ENCODE measurements at places on chromosomes 1 and 21.

- no peak for DNase-seq
These were observed 1.4 kb upstream of the DNAJC11 start for GRCh38 chr1:6703016-6703415.

- DNase-seq: no peak
These were observed 125.3 kb upstream of the NGF start for GRCh38 chr1:115463347-115463746.

- DNase-seq: no peak
These were observed 488.4 kb upstream of the ADGRL2 start for GRCh38 chr1:81312272-81312754.

DNA sequence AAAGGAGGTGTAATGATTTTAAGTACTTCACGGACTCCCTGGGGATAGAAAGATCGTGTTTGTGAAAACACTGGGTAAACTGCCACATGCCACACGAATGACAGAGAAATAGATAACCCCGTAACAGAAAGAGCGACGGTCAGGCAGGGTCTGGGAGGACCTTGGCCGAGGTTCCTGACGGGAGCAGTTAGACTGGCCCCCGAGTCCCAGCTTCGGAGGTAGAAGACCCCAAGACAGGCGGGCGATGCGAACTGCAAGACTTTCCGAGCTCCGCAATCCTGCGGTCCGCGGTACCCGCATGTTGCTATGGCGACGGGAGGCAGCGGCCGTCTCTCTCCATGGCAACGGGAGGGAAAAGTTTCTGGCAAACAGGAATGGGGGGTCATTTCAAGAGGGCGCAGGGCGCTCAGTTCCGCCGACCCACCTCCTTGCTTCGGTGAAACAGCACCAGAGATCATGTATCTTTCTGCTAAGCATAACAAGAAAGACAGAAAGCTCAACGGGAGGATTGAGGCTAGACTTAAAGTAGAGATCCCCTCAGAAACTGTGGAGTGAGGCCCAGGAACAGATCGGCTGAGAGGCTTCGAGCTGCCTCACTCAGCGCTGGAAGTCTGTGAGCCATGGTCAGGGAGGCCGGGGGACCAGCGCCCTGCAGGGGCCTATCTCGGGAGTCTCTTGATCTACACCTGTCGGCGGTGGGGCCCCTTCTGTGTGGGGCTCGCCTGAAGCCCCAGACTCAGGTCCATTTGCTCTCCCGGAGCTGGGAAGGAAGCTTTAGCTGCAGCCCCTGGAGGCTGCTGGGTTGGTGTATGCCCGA lies 685 bp upstream of the SYT6 start:
- DNase-seq: no peak

DNA sequence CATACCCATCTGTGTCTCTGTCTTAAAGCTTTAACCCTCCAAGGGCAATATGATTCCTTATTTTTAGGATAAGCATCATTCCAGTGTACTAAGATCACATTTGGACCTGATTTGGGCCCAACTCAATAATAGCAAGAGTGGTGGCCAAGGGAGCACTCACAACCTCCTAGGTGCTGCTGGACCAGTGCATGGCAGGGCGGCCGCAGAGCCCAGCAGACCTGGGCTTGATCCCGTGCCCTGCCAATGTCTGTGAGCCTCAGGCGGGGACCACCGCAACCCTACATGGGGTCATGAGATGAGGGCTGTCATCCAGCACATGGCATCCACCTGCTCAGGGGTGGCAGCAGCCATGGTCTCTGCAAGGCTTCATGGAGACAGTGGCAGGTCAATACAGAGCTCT lies 201.8 kb upstream of the TMEM51 start:
- DNase-seq: no peak

GRCh38 chr1:17112496-17113236 lies 6.6 kb downstream of the PADI2 start:
- DNase-seq: no peak

DNA sequence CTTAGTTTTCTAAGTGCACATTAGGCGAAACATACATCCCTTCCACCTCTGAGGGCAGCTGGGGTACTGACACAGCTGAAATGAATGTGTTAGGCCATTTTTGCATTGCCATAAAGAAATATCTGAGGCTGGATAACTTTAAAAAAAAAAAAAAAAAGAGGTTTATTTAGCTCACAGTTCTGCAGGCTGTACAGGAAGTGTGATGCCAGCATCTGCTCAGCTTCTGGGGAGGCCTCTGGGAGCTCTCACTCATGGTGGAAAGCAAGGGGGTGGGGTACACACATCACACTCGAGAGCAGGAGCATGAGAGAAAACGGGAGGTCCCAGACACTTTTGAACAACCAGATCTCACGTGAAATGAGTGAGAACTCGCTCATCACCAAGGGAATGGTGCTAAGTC lies 158.1 kb downstream of the PSMG1 start:
- no peak for DNase-seq

DNA sequence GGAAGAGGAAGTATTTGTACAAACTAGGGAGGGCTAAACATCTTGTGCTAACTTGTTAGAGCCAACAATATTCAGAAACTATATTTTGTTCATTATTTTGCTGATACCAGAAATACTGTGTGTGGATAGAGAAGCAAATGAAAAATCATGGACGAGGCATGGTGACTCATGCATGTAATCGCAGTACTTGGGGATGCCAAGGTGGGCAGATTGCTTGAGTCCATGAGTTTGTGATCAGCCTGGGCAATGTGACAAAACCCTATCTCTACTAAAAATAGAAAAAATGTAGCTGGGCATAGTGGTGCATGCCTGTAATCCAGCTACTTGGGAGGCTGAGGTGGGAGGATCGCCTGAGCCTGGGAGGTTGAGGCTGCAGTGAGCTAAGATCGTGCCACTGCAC lies 13.4 kb downstream of the LRRC41 start:
- DNase-seq: no peak
